Stromal cell of bone marrow (primary cell): ENCODE measurements at places on chromosomes 4 and X.

DNA sequence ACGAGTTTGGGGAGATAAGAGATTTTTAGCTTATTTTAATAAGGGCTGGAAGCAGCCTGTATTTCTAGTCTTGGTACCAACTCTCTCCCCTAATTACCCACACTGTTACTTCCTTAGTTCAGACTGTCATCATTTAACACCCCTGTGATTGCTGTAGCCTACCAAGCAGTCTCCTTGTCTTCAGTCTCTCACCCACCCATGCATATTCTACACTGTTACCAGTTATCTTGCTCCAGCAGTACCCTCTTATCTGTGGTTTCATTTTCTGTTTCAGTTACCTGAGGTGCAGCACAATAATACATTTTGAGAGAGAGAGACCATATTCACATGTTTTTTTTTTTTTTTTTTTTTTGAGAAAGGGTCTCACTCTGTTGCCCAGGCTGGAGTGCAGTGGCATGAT lies 80.2 kb downstream of the DIAPH2 start:
- no peak for DNase-seq

DNA sequence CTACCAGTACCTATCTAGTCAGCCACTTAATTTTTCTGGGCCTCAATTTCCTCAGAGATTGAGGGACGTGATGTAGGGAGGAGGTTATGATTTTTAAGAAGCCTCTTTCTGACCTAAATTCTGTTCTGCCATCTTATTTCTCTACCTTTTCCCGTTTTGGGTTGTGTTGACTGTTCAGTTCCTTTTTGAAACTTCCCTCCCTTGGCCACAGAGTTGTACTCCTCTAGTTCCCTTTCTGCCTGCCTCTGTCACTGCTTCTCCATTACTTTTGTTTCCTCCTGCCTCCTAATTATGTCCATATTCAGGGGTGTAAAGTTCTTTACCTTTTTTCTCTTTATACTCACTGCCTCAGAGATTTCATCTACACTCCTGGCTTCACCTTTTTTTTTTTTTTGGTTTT lies 25.4 kb downstream of the CLCN5 start:
- no peak for DNase-seq

DNA sequence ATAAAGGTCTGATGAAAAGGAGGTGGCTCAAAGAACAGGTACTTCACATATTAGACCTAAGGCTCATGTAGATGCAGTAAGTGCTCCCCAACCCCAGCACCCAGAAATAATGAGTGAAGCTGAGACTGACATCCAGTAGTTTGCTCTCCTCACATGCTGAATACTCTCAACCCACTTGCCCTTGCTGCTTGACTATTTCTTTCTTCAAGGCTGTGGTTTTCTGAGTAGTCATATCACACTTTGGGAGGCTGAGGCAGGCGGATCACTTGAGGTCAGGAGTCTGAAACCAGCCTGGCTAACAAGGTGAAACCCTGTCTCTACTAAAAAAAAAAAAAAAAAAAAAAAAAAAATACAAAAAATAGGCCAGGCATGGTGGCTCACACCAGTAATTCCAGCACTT lies 51.5 kb upstream of the PRPS1 start:
- DNase-seq = no peak

DNA sequence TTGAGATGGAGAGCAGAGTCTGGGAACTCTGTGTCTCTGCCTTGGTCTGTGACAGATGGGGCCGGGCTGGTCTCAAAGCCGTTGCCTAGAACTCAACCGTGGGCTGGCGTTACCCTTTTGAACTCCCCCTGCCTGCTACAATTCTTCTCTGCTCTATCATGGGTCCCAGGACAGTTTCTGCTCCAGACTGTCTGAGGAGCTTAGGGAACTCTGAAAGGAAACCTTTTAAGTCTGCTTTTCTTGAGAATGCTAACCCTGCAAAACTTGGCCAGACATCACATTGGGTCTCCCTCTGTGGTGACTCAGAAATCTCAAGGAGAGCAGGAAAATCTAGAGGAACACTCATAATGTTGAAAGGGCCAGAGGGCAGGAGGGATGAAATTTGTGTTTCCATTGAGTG lies 240.6 kb downstream of the CBR4 start:
- DNase-seq = peak; percentile 66

DNA sequence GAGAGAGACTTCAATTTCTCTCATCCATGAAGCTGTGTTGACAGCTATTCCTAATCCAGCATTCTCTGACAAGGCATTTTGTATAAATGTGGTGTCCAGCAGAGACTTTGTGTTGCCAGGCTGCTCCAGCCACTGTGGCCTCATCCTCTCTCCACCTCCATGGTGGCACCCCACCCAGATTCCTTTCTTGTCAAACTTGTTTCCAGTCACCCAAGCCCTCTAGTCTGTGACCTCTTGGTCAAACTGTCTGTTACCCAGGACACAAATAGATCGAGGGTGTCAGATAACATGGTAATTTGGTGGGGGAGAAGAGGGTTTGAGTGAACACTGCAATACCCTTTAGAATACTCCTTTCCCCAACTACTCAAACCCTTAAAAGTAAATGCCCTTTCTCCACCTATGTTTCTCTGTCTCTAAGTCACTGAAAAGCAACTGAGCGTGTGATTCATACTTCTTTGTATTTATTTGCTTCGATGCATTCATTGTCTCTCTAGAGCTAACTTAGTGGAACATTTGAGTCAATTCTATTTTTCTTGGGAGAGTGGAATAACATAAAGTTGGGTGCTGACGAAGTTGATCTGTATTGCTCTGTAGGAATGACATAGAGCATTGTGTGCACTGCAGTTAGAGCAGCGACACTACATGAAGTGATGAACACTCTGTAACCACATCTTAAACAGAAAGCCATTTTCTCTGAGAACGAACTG lies 13.7 kb downstream of the PITX2 start:
- DNase-seq = no peak

DNA sequence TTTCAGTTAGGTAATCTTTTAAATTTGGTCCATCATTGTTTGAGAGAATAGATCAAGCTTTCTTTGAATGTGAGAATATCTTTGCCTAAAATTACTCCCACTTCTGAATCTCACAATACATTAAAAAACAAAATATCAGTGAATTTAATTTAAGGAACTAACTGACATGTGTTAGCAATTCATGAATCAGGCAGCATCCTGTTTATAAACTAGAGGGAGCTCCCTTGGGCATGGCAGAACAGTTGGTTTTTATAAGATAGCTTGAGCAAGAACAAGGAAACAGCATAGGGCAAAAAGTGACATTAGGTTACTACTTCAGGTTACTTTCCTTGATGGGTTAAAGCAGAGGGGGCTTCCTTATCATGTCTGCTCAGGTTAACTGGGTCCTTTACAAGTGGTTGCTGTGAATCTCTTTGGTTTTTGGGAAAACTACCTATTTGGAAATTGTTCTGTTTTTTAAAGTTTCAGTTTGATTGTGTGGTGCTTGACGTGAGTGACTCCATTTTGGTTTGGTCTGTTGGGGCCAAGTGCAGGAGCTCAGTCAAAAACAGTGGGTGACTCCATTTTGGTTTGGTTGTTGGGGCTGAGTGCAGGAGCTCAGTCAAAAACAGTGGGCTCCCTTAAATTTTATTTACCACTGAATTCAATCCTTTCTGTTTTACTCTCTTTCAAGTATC lies 68.0 kb downstream of the PPEF2 start:
- DNase-seq = no peak
